Naive thymus-derived CD8-positive, alpha-beta T cell (primary cell): ENCODE measurements at places on chromosomes 12 and 14. TPM values are rescaled to one million over a fixed set of nuclear protein-coding genes. Genes with fewer than 3 reads are reported as not detected.

Gene SLC22A17
- total RNA-seq = 22.6 TPM

Gene DAO
- total RNA-seq = not detected

Gene TAS2R30
- total RNA-seq = 5.0 TPM

- peaks cover 61% of the 10 kb centered on the region for H3K4me1 ChIP-seq
- peaks cover 14% of the 10 kb centered on the region for H3K36me3 ChIP-seq
- no peaks in the 10 kb centered on the region for H3K27me3 ChIP-seq
- H3K27ac ChIP-seq = no peak overlapping the region
- DNase-seq = no peak
These were observed 5.4 kb upstream of the LPAR5 start for GRCh38 chr12:6641131-6641530.

- H3K36me3 ChIP-seq = no peaks in the 10 kb centered on the region
- no peak within 1 kb of the TSS for H3K27ac ChIP-seq
- DNase-seq = no peak
- H3K4me1 ChIP-seq = no peaks in the 10 kb centered on the region
These were observed at the start of gene MYBPC1 for GRCh38 chr12:101594700-101595099. MYBPC1 (plus strand) TSS chr12:101594971; CDS start chr12:101595071, 100 bp downstream.

- no peak overlapping the region for H3K27ac ChIP-seq
- no peaks in the 10 kb centered on the region for H3K4me1 ChIP-seq
- no peak for DNase-seq
- H3K4me3 ChIP-seq = no peak overlapping the region
- H3K36me3 ChIP-seq = no peaks in the 10 kb centered on the region
These were observed 172.3 kb downstream of the FOXA1 start for GRCh38 chr14:37422748-37423147.

- H3K36me3 ChIP-seq = no peaks in the 10 kb centered on the region
- H3K27me3 ChIP-seq = peaks cover 4% of the 10 kb centered on the region
- peaks cover 24% of the 10 kb centered on the region for H3K4me1 ChIP-seq
- H3K27ac ChIP-seq = no peak overlapping the region
- no peak overlapping the region for H3K4me3 ChIP-seq
- no peak for DNase-seq
These were observed 709.2 kb downstream of the TMEM121 start for GRCh38 chr14:106235356-106236159.

DNA sequence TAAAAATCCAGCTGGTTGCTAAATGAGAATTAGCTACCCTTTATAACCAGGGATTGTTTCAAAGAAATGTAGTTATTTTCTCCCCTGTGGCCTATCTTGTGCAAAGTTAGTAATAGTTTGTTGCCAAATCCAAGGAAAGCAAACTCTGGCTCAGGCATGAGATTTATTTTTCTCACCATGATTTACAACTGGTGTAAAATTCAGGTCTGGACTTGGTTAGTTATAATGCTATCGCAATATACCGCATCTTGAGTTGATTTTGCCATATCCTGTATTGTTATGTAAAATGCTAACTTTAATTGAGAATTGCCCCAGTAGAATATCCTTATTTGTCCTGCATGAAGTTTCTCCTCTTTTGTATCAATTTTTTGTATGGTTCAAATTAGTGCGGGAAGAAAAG is 135.5 kb downstream of the CRADD start:
- H3K4me3 ChIP-seq = no peak overlapping the region
- no peaks in the 10 kb centered on the region for H3K27me3 ChIP-seq
- no peak for DNase-seq
- peaks cover 5% of the 10 kb centered on the region for H3K4me1 ChIP-seq
- peaks cover 4% of the 10 kb centered on the region for H3K36me3 ChIP-seq

GRCh38 chr12:1837541-1838204 is 17.3 kb downstream of the LRTM2 start:
- H3K27ac ChIP-seq = no peak overlapping the region
- H3K27me3 ChIP-seq = peaks cover 4% of the 10 kb centered on the region
- no peak overlapping the region for H3K4me3 ChIP-seq
- no peaks in the 10 kb centered on the region for H3K36me3 ChIP-seq
- H3K4me1 ChIP-seq = peaks cover 3% of the 10 kb centered on the region
- DNase-seq = no peak

DNA sequence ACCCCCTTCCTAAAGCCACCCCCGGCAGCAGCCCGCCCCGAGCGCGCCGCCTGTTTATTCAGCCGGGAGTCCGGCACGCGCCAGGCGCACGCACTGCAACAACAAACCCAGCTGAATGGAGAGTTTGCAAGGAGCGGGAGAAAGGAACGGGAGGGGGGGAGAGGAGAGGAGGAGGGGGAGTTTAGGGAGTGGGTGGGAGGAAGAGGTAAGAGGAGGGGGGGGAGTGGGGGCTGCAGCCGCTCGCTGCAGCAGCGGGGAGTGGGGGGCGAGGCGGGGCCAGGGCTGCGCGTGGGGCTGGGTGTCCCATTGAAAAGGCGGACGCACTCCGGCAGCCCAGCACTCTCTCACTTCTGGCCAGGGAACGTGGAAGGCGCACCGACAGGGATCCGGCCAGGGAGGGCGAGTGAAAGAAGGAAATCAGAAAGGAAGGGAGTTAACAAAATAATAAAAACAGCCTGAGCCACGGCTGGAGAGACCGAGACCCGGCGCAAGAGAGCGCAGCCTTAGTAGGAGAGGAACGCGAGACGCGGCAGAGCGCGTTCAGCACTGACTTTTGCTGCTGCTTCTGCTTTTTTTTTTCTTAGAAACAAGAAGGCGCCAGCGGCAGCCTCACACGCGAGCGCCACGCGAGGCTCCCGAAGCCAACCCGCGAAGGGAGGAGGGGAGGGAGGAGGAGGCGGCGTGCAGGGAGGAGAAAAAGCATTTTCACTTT is at the start of gene ASCL1:
TSS of gene ASCL1 (plus strand) at position 336 of the 712 bp plus-strand sequence. CDS start 571 bp downstream, outside the sequence.
- H3K27me3 ChIP-seq = peaks cover 73% of the 10 kb centered on the region
- H3K4me3 ChIP-seq = peak within 1 kb of the TSS; percentile 70

- no peaks in the 10 kb centered on the region for H3K4me1 ChIP-seq
- no peak for DNase-seq
- H3K36me3 ChIP-seq = no peaks in the 10 kb centered on the region
- H3K27ac ChIP-seq = no peak overlapping the region
- H3K27me3 ChIP-seq = no peaks in the 10 kb centered on the region
These were observed 392.3 kb downstream of the PAWR start for GRCh38 chr12:79298506-79298905.

- DNase-seq = no peak
- no peak overlapping the region for H3K4me3 ChIP-seq
- no peaks in the 10 kb centered on the region for H3K36me3 ChIP-seq
- no peaks in the 10 kb centered on the region for H3K27me3 ChIP-seq
These were observed 291.3 kb upstream of the ATP2B1 start for GRCh38 chr12:89999699-90000505.
